ENCODE measurements at places on chromosomes 5 and 9. TPM values are rescaled to one million over a fixed set of nuclear protein-coding genes. Genes with fewer than 3 reads are reported as not detected.

RAB3C gene
- not detected for total RNA-seq

STX17 gene
- total RNA-seq = 22.5 TPM

NUP155 gene
- total RNA-seq = 19.3 TPM

RAI14 gene
- total RNA-seq = 177 TPM

UBE2QL1 gene
- total RNA-seq = 0.17 TPM

PCDHB14 gene
- 2.7 TPM for total RNA-seq

GAPT gene
- not detected for total RNA-seq

ZNF354C gene
- total RNA-seq = 3.8 TPM

KIAA1958 gene
- total RNA-seq = 4.4 TPM

DMGDH gene
- total RNA-seq = 3.2 TPM

CCNB1 gene
- 18.9 TPM for total RNA-seq

SAPCD2 gene
- 2.5 TPM for total RNA-seq

SLC34A1 gene
- not detected for total RNA-seq

CDX1 gene
- total RNA-seq = 0.57 TPM

Measured in chondrocyte (in vitro differentiated cells).